ENCODE measurements at places on chromosomes 2 and 18. TPM values are rescaled to one million over a fixed set of nuclear protein-coding genes. Genes with fewer than 3 reads are reported as not detected.

DNA sequence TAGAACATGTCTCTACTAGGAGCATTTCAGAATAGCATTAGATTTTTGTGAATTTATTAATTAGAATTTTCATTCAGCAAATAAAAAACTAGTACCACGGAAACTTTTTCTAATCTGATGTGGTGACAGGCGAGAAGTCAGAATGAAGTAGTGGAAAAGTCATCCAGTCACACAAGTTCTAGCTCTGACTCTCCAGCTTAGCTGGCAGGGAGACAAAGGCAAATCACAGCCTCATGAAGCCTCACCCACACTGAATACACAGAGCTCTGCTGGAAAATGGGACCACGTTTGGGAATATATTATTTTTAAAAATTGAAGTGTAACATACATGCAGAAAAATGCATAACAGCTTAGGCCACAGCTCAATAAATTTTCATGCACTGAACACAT is 86.1 kb downstream of the L3MBTL4 start:
- no peak for DNase-seq

- DNase-seq: no peak
Observed at GRCh38 chr2:142997231-142997630, 119.8 kb downstream of the KYNU start.

- no peak for DNase-seq
Observed at GRCh38 chr2:37654419-37654818, 17.0 kb downstream of the CDC42EP3 start.

The SERPINB4 gene
- not detected for total RNA-seq

- peak; percentile 58 for DNase-seq
Observed at GRCh38 chr2:199956062-199956380, 639 bp downstream of the MAIP1 start.

DNA sequence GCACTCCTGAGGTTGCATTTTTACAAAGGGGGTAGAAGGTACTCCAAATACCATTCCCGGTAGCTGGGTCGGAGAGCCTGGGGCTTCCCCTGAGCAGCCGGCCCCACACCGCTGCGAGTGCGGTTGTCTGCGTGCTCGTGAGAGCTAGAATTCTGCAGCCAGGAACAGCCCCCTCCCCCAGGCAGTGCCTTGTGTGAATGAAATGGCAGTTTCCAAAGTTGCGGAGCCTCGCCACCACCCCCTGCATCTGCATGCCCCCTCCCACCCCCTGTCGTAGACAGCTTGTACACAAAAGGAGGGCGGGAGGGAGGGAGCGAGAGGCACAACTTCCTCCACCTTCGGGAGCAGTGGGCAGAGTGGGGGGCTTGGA is 1.1 kb downstream of the MYCN start:
- DNase-seq: no peak

Measured in HT-29 (cell line).